ENCODE measurements at places on chromosomes 4 and X.

- H3K27me3 ChIP-seq, result no peaks in the 10 kb centered on the region
- DNase-seq, result no peak
- peaks cover 26% of the 10 kb centered on the region for H3K4me1 ChIP-seq
- H3K27ac ChIP-seq, result peak overlapping the region; percentile 40
Observed at GRCh38 chr4:87499403-87500091, 29.6 kb downstream of the SPARCL1 start.

- H3K27me3 ChIP-seq, result no peaks in the 10 kb centered on the region
- no peaks in the 10 kb centered on the region for H3K36me3 ChIP-seq
- no peak overlapping the region for H3K27ac ChIP-seq
- H3K4me1 ChIP-seq, result no peaks in the 10 kb centered on the region
- DNase-seq, result no peak
- no peak overlapping the region for H3K4me3 ChIP-seq
Observed at GRCh38 chr4:71992571-71993312, 39.1 kb upstream of the NPFFR2 start.

DNA sequence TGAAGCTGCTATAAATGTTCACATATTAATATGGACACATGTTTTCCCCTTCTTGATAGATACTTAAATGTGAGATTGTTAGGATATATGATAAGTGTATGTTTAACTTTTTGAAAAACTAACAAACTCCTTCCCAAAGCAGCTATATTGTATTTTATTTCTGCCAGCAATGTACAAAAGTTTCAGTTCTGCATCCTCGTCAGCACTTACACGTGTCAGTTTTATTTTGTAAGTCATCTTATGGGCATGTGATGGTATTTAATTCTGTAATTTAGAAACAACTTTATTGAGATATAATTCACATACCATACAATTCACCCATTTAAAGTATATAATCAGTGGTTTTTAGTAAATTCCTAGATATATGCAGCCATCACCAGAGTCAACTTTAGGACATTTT, 31.6 kb downstream of the RAPGEF2 start:
- no peak for DNase-seq
- H3K4me1 ChIP-seq, result no peaks in the 10 kb centered on the region
- peaks cover 3% of the 10 kb centered on the region for H3K36me3 ChIP-seq
- H3K27ac ChIP-seq, result no peak overlapping the region
- no peak overlapping the region for H3K4me3 ChIP-seq

GRCh38 chrX:75963774-75964173, 178.7 kb upstream of the MAGEE2 start:
- no peaks in the 10 kb centered on the region for H3K27me3 ChIP-seq
- H3K36me3 ChIP-seq, result no peaks in the 10 kb centered on the region
- H3K4me3 ChIP-seq, result no peak overlapping the region
- H3K4me1 ChIP-seq, result no peaks in the 10 kb centered on the region
- no peak for DNase-seq

DNA sequence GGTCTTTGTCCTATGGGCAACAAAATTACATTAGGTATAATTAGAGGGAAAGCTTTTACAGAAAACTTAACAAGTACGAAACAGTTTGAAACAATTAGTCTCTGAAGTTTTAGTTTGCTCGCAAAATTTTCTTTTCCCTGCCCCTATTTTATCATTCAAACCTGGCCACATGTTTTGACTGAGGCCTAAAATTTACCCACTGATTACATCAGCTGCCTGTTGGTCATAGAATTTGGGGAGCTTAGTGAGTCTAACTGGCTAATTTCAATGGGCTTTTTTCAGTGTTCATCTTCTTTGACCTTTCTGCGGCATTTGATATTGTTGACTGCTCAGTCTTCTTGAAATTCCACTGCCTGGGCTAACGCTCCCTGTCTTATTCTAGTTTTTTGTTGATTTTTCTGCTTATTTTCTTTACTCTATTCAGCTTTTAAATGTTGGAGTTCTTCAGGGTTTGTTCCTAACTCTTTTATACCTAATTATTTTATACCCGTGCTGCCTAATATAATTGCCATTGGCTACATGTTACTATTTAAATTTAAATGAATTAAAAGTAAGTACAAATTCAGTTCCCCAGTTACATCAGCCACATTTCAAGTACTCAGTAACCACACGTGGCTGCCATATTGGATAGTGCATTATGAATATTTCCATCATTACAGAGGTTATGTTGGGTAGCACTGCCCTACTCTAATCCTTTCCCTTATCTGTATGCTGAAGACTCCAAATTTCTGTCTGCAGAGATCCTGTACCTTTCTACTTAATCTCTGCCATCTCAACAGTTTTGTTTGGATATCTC, 87.5 kb downstream of the SNX25 start:
- H3K36me3 ChIP-seq, result peaks cover 23% of the 10 kb centered on the region
- no peak overlapping the region for H3K4me3 ChIP-seq
- no peak overlapping the region for H3K27ac ChIP-seq
- no peak for DNase-seq

GRCh38 chr4:112060212-112060611, 85.0 kb upstream of the FAM241A start:
- no peaks in the 10 kb centered on the region for H3K36me3 ChIP-seq
- DNase-seq, result no peak
- H3K27ac ChIP-seq, result no peak overlapping the region
- peaks cover 12% of the 10 kb centered on the region for H3K27me3 ChIP-seq
- no peaks in the 10 kb centered on the region for H3K4me1 ChIP-seq
- no peak overlapping the region for H3K4me3 ChIP-seq

- no peak for DNase-seq
- no peaks in the 10 kb centered on the region for H3K27me3 ChIP-seq
- H3K27ac ChIP-seq, result no peak overlapping the region
- H3K36me3 ChIP-seq, result peaks cover 4% of the 10 kb centered on the region
Observed at GRCh38 chr4:145907812-145908211, 30.8 kb downstream of the ZNF827 start.

DNA sequence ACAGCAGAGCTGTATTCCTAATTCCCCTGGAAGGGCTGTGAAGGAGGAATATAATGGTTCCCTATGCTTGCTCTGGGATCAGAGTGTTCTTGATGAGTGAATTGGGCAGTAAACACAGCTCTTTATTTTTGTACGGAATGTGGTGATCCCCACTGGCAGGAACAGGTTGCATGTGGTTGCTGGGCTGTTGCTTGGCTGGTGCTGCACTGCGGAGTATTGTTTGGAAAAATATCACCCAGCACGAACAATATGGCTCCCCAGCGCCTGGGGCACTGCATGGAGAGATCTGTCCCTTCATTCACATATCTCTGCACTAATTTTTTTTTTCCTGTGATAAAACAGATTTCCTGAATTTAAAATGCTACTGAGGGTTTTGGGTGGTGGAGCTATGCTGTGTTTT, 119.7 kb downstream of the MGST2 start:
- no peak for DNase-seq
- no peaks in the 10 kb centered on the region for H3K36me3 ChIP-seq
- H3K27ac ChIP-seq, result no peak overlapping the region

DNA sequence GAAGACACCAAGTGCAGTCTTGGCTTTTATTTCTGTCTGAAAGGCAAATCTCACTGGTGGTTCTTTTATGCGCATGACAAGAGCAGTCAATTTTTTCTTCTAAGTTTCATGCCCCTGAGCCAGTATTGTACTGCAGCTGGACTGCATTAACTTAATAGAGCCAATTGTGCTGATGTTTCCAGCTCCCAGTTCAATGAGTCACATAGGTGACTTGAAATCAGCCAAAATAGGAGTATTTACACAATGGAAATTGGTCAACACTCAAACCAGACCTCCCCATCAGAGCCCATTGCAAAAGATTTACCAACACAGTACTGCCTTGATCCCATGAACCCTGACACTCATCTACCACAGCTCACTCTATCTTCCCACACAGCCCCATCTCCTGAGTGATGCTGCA, 100.3 kb upstream of the GUCY1A1 start:
- H3K36me3 ChIP-seq, result no peaks in the 10 kb centered on the region
- no peak for DNase-seq
- peaks cover 2% of the 10 kb centered on the region for H3K27me3 ChIP-seq
- no peaks in the 10 kb centered on the region for H3K4me1 ChIP-seq

DNA sequence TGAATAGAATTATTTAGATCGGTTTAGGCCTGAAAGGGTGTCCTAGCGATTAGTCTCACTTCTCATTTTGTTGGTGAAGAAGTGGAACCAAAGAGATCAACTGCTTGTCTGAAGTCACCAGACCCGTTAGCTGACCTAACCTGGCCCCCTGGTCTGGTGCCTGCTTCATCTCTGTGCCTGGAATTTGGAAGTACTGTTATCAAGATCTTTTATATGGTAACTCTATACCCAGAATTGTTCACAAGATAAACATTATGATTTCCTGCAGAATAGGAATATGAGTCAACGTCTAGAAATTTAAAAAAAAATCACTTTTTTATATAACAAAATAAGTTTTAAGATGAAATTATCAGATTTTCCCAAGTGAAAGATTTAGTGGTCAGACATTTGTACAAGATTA, 37.2 kb downstream of the LRP2BP start:
- no peak overlapping the region for H3K4me3 ChIP-seq
- no peak overlapping the region for H3K27ac ChIP-seq
- H3K27me3 ChIP-seq, result no peaks in the 10 kb centered on the region
- peaks cover 5% of the 10 kb centered on the region for H3K36me3 ChIP-seq
- peaks cover 4% of the 10 kb centered on the region for H3K4me1 ChIP-seq
- DNase-seq, result no peak

- no peak overlapping the region for H3K27ac ChIP-seq
- H3K27me3 ChIP-seq, result no peaks in the 10 kb centered on the region
- H3K36me3 ChIP-seq, result no peaks in the 10 kb centered on the region
- H3K4me3 ChIP-seq, result no peak overlapping the region
- no peak for DNase-seq
Observed at GRCh38 chr4:128711361-128711760, 98.1 kb upstream of the JADE1 start.

GRCh38 chr4:92231511-92231910, 72.3 kb upstream of the GRID2 start:
- no peaks in the 10 kb centered on the region for H3K27me3 ChIP-seq
- no peak overlapping the region for H3K4me3 ChIP-seq
- H3K27ac ChIP-seq, result no peak overlapping the region
- H3K4me1 ChIP-seq, result no peaks in the 10 kb centered on the region

DNA sequence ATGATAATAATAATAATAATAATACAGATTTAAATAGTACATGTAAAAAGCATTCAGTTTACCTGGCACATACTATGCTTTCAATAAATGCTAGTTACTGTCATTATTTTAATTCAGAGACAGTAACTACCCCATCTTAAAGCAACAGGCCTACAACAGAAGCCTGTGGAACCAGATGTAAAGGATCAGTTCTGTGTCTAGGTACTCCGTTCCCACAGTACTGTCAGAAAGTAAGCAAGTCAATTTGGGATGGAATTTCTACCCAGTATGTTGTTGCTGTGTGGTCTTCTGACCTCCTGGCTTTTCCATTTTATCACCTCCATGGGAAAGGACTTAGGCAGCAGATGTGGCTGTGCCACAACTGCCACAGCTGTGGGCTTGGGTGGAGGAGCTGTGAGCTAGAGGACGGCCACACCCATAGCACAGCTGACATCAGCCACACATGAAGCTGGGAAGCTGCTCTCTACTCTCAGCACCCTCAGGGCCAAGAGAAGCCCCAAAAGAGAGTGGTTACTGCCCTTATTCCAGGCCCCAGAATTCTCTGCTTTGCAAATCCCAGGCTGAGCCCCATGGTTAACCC, 102.8 kb downstream of the CBR4 start:
- H3K27ac ChIP-seq, result no peak overlapping the region
- DNase-seq, result peak; percentile 33
- no peak overlapping the region for H3K4me3 ChIP-seq
- H3K36me3 ChIP-seq, result no peaks in the 10 kb centered on the region

GRCh38 chr4:184934184-184934583, 84.1 kb upstream of the HELT start:
- DNase-seq, result no peak
- H3K4me3 ChIP-seq, result no peak overlapping the region
- peaks cover 7% of the 10 kb centered on the region for H3K27me3 ChIP-seq
- H3K4me1 ChIP-seq, result peaks cover 10% of the 10 kb centered on the region

DNA sequence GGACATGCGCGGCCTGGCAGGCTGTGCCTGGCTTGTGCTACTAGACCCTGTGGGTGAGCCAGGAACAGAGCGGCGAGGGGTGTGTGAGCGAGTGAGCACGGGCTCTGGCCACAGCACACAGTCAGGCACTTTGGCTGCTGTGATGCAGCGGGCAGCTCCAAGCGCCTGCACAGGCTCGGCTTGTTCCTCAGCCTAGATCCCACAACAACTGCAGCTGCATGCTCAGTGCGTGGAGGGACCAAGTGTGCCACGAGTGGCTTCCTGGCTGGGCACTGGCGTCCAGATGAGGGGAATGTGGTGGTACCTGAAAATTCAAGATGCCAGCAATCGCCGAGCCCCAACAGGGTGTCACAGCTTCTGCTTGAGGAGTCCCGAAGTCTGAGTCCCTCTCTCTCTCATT, 1056.6 kb downstream of the RAPGEF2 start:
- no peaks in the 10 kb centered on the region for H3K36me3 ChIP-seq
- no peaks in the 10 kb centered on the region for H3K4me1 ChIP-seq
- no peak for DNase-seq
- no peak overlapping the region for H3K27ac ChIP-seq
- H3K27me3 ChIP-seq, result no peaks in the 10 kb centered on the region

GRCh38 chrX:20394451-20394850, 127.7 kb upstream of the RPS6KA3 start:
- H3K27me3 ChIP-seq, result peaks cover under 1% of the 10 kb centered on the region
- no peak overlapping the region for H3K27ac ChIP-seq
- H3K4me1 ChIP-seq, result no peaks in the 10 kb centered on the region
- DNase-seq, result no peak
- no peaks in the 10 kb centered on the region for H3K36me3 ChIP-seq

GRCh38 chr4:183242291-183242690, 77.8 kb downstream of the CLDN22 start:
- peaks cover 4% of the 10 kb centered on the region for H3K27me3 ChIP-seq
- no peak overlapping the region for H3K4me3 ChIP-seq
- no peak for DNase-seq
- no peaks in the 10 kb centered on the region for H3K36me3 ChIP-seq
- no peaks in the 10 kb centered on the region for H3K4me1 ChIP-seq
- no peak overlapping the region for H3K27ac ChIP-seq

Data from activated CD4-positive, alpha-beta memory T cell treated with anti-CD3 and anti-CD28 coated beads, Interleukin-2, amount 10 ng/mL, durations not matched to agents 7 days and 5 days (primary cell).